AG04450 (cell line): ENCODE measurements at places on chromosomes 3 and 15. TPM values are rescaled to one million over a fixed set of nuclear protein-coding genes. Genes with fewer than 3 reads are reported as not detected.

Gene DNASE1L3
- not detected in 2 replicates for polyA plus RNA-seq

Gene FEZF2
- not detected in 2 replicates for polyA plus RNA-seq

Gene IL5RA
- polyA plus RNA-seq: not detected in 2 replicates

Gene KNG1
- not detected in 2 replicates for polyA plus RNA-seq

Gene POLQ
- polyA plus RNA-seq: 0.96 and 1.4 TPM in 2 replicates

Gene DNAH12
- under 0.01 TPM in 1 of 2 replicates, not detected in the other for polyA plus RNA-seq

Gene CD200
- 3.0 and 3.4 TPM in 2 replicates for polyA plus RNA-seq

Gene TIMP4
- 2.9 and 3.6 TPM in 2 replicates for polyA plus RNA-seq

Gene EDC3
- polyA plus RNA-seq: 37.1 and 43.6 TPM in 2 replicates

Gene AGTR1
- polyA plus RNA-seq: 0.20 and 0.35 TPM in 2 replicates

Gene GPR62
- polyA plus RNA-seq: not detected in 2 replicates

Gene ATP13A5
- not detected in 2 replicates for polyA plus RNA-seq

Gene ST8SIA2
- polyA plus RNA-seq: 0.21 and 0.33 TPM in 2 replicates

Gene KPNA4
- polyA plus RNA-seq: 22.6 and 28.4 TPM in 2 replicates

Gene CPLX3
- polyA plus RNA-seq: not detected in 2 replicates

Gene C3orf52
- 5.8 and 7.0 TPM in 2 replicates for polyA plus RNA-seq

Gene CATSPER2
- 0.87 and 0.96 TPM in 2 replicates for polyA plus RNA-seq

Gene GOLGA6L9
- 1.9 and 2.5 TPM in 2 replicates for polyA plus RNA-seq
